ENCODE measurements at places on chromosomes 13 and 19.

DNA sequence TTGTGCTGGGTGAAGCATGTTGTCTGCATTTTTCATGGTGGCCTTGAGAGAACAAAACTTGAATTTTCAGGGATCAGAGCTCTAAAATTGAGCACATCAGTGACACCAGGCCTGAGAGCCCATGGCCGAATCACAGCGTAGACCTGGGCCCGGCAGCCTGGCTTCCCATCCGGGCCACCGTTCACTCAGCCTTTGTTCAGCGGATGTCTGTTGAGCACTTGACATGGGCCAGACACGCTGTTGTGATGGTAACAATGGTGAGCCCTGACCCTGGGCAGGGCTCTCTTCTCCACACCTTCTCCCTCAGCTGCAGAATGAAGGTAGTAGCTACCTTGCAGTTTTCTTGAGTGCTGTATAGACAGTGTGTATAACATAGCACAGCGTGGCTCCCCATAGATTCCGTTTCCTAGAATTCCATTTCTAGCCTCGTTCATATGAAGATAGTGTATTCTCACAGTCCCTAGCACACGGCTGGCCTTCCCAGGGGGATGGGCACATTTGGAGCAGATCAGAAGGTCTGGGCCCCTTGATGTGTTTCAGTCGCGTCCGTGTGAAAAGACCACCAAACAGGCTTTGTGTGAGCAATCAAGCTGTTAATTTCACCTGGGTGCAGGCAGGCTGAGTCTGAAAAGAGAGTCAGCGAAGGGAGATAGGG, 75.3 kb downstream of the RAB20 start:
- no peak for DNase-seq

DNA sequence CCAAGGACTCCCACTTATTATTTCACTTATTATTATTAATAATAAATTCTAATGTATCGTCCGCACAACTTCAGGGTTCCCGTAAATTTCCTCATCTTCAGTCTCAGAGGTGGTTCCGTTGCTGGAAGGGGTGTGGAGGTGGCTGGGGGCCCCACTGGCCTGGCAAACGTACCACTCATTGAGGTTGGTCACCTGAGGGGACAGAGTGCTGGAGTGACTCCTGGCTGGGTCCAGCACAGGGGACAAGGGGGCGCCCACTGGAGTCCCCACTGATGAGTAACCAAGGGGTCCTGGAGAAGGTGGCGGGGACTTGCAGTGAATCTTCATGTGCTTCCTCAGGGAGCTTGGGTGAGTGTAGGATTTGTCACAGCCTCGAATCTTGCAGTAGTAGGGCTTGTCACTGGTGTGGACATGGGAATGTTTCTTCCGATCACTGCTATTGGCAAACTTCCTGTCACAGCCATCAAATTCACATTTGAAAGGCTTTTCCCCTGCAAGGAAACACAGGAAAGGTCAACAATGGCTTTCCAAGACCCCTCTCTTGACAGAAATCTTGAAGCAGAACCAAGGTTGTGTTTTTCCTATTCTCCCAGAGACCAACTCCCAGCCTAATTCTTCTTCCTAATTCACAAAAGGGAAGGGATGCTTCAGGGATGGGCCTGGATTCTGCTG, 6.1 kb downstream of the ZIC5 start:
- no peak for DNase-seq

DNA sequence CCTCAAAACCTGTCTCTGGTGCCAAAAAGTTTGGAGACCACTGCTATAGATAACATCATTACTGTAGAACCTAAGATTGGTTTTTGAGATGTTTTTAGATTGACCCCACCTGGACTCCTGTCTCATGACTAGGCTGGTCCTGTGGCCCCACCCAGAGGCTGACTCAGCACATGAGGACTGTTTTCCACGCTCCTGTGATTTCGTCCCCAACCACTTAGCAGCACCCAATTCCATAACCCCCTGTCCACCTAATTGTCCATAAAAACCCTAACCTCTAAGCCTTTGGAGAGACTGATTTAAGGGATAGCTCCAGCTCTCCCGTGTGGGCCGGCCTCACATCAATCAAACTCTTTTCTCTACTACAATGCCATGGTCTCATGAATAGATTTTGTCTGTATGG, 25.6 kb upstream of the GAS6 start:
- DNase-seq = no peak

DNA sequence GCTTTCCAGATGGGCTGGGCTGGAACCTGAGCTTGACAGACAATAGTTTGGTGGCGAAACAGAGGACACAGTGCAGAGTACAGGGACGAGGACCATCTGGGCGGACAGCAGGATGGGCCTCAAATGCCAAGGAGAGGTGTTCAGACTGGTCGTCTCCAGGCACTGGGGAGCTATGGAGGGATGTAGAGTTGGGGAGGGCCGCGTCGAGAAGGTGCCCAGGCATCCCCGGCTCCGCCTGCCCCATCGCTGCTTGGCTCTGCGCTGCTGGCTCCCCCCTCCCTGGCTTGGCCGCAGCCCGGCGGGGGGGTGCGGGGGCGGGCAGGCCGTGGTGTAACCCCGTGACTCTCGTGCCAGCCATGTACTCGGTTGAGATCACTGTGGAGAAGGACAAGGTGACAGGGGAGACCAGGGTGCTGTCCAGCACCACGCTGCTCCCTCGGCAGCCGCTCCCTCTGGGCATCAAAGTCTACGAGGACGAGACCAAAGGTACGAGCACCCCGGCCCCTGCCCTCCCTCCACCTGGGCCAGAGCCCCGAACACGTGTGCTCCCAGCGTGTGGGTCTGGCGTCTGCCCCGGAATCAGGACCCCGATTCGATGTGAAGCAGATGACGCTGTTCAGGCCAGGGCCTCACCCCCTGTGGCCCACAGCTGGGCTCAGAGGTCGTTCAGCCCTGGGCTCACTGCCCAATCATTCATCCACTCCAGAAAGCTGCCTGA, 10.8 kb upstream of the MISP start:
- DNase-seq = no peak

- DNase-seq = no peak
These were observed 31.5 kb upstream of the SLC15A1 start for GRCh38 chr13:98783856-98784478.

DNA sequence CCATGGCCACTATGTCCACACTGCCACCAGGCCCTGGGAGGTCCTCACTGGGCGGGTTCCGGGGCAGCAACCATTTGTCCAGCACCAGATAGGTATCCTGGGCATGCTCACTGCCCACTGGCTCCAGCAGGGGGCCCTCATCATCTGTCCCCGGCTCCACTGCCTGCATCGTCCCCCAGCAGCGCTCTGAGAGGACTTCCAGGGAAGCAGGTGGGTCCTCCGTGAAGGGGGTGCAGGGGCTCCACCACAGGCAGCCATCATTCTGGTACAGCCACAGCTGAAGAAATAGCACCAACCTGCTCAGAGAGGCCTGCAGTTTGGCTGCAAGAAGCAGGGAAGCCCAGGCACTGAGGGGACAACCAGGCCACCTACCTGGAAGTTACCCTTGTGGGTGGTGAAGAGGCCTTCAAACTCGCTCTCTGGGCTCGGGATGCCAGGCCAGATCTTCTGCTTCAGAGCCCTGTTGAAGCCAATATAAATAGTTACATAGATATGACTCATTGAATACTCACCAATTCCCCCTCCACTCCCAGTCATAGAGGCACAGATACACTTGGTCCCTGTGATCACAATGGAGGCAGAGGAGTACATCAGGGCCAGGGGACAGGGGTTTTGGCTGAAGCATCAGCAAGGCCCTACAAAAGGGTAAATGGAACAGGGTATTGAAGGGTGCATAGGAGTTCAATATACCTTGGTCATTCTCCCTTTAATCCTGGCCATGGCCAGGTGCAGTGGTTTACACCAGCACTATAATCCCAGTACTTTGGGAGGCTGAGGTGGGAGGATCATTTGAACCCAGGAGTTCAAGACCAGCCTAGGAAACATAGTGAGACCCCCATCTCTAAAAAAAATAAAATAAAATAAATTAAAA, 4.1 kb downstream of the SWSAP1 start:
- DNase-seq = no peak

All from stimulated activated CD4-positive, alpha-beta T cell treated with anti-CD3 and anti-CD28 coated beads, Interleukin-15, amount 100 ng/mL, for 1 hour (primary cell).